SK-N-SH (cell line): ENCODE measurements at places on chromosomes 5 and 9. TPM values are rescaled to one million over a fixed set of nuclear protein-coding genes. Genes with fewer than 3 reads are reported as not detected.

Gene ZNF454
- polyA plus RNA-seq, result 0.05 and 0.15 TPM in 2 replicates

Gene CYLC2
- not detected in 2 replicates for polyA plus RNA-seq

Gene TMEM171
- 7.6 and 8.9 TPM in 2 replicates for polyA plus RNA-seq

Gene ENTPD2
- polyA plus RNA-seq, result not detected in 2 replicates

Gene PCSK1
- polyA plus RNA-seq, result 0.08 TPM in 1 of 2 replicates, not detected in the other

Gene CKMT2
- polyA plus RNA-seq, result not detected in 2 replicates

Gene POLR3G
- polyA plus RNA-seq, result 16.4 and 17.1 TPM in 2 replicates

Gene CDHR2
- polyA plus RNA-seq, result 0.02 TPM in 1 of 2 replicates, not detected in the other

Gene BAAT
- 0.02 and 0.05 TPM in 2 replicates for polyA plus RNA-seq

Gene ZNF782
- polyA plus RNA-seq, result 1.3 TPM in 2 replicates

Gene PITX1
- polyA plus RNA-seq, result not detected in 2 replicates

Gene ENHO
- 1.2 and 1.5 TPM in 2 replicates for polyA plus RNA-seq

Gene FOXD4
- 0.34 and 0.38 TPM in 2 replicates for polyA plus RNA-seq

Gene PCDHGB2
- 3.7 and 4.5 TPM in 2 replicates for polyA plus RNA-seq

Gene CCL19
- polyA plus RNA-seq, result not detected in 2 replicates

Gene DOLPP1
- polyA plus RNA-seq, result 19.9 and 20.4 TPM in 2 replicates

Gene MSX2
- polyA plus RNA-seq, result 5.1 and 5.8 TPM in 2 replicates

Gene DCAF12
- 20.8 and 25.7 TPM in 2 replicates for polyA plus RNA-seq

Gene HMGXB3
- 28.8 and 39.9 TPM in 2 replicates for polyA plus RNA-seq

Gene C5
- 1.8 and 2.7 TPM in 2 replicates for polyA plus RNA-seq

Gene MEF2C
- polyA plus RNA-seq, result 0.93 and 1.2 TPM in 2 replicates

Gene KCNV2
- not detected in 2 replicates for polyA plus RNA-seq

Gene TLE1
- polyA plus RNA-seq, result 33.0 and 34.8 TPM in 2 replicates

Gene AIF1L
- 0.26 and 0.50 TPM in 2 replicates for polyA plus RNA-seq

Gene SLCO4C1
- polyA plus RNA-seq, result 0.02 TPM in 1 of 2 replicates, not detected in the other

Gene MARCOL
- polyA plus RNA-seq, result not detected in 2 replicates

Gene MEIKIN
- polyA plus RNA-seq, result not detected in 2 replicates

Gene PCDHA8
- polyA plus RNA-seq, result 0.54 and 0.63 TPM in 2 replicates

Gene SPINK13
- polyA plus RNA-seq, result not detected in 2 replicates

Gene PCDHGB4
- 0.37 and 0.64 TPM in 2 replicates for polyA plus RNA-seq

Gene IL9
- polyA plus RNA-seq, result not detected in 2 replicates

Gene RASGRF2
- polyA plus RNA-seq, result under 0.01 TPM in 1 of 2 replicates, not detected in the other

Gene KIF4B
- polyA plus RNA-seq, result 0.02 and 0.03 TPM in 2 replicates

Gene PIP5KL1
- 4.0 and 6.1 TPM in 2 replicates for polyA plus RNA-seq

Gene MAP3K1
- polyA plus RNA-seq, result 2.2 and 3.5 TPM in 2 replicates

Gene SNCAIP
- polyA plus RNA-seq, result 0.08 TPM in 1 of 2 replicates, not detected in the other

Gene ITGA1
- 7.7 and 9.9 TPM in 2 replicates for polyA plus RNA-seq
